ENCODE measurements at places on chromosomes 3 and 15. TPM values are rescaled to one million over a fixed set of nuclear protein-coding genes. Genes with fewer than 3 reads are reported as not detected.

CYP11A1 gene
- 0.21 TPM for total RNA-seq

DNA sequence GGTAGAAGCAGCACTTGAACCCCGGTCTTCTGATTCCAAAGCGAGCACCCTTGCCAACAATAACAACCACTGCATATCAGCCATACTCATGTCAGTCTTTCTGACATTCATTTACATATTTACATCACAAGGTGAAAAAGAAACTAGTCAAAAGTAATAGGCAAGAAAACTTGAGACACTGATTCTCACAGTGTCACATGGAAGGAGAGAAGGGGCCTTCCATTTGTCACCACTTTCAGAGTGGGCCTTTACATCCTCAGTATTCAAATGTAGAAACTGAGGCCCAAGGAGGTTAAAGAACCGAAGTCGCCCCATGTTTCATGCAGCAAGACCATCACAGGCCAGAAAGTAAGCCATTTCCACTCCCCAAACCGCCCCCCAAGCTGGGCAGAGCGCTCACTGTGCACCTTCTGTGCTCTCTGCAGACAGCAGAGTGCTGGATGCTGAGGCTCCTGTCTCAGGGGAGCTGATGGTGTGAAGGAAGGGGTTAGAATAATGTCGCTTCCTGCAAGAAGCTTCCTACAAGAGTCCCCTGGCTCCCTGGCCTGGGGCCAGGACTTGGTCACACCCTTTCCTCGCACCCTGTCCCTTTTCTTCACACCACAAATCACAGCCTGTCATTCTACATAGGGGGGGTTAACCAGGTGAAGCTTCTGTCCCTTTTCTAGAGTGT lies 260.1 kb downstream of the UACA start:
- no peak for DNase-seq

DNA sequence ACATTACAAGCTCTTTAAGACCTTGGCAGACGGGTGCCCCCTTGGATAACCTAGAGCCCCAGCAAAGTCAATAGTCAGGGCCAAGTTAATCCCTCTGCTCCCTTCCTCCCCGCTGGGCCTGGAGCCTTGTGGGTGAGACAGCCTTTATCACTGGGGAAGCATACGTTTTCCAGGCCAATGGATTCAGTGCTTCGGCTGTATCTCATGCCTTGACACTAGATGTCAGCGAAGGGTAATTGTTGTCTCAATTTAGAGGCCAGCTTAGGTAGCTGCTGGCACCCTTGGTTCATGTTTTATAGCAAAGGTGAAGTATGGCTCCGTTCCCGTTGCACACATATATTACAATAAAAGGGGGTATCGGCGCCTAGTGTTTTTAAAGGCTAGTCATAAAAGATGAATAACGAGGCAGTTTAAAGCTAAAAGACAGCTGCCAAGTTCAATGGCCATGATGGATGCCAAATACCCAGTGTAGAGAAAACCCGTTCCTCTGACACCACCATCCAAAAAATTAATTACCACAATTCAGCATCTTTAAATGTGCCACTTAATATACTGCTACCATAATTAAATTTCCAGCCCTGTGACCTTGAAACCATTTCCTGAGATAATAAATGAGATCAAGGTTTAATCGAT lies 52.3 kb upstream of the BNIP2 start:
- DNase-seq = no peak

DNA sequence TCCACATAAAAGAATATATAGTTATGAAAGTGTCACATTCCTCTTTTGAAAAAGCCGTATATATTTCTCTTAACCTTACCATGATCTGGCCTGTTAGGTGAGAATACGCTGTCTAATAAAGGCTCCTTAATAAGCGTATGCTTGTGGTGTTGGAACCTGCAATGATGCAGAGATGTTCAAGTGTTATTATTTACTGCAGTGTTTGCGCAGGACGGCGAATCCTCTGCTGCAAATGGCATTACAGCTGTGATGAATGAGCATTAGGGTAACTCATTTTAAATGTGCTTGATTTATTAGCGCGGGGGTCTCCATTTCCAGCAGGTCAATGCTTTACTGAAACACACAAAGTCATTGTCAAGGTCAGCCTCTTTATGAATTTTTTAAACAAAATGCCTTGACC lies 94.6 kb downstream of the CDIN1 start:
- DNase-seq = no peak

GRCh38 chr3:137012097-137012501 lies 54.3 kb downstream of the IL20RB start:
- DNase-seq = no peak

- no peak for DNase-seq
Measured at GRCh38 chr3:24271228-24271627, 223.4 kb downstream of the THRB start.

GRCh38 chr15:51108933-51109550 lies 14.3 kb upstream of the TNFAIP8L3 start:
- DNase-seq = no peak

SLC15A2 gene
- 3.0 TPM for total RNA-seq

RPUSD3 gene
- total RNA-seq = 53.7 TPM

DNA sequence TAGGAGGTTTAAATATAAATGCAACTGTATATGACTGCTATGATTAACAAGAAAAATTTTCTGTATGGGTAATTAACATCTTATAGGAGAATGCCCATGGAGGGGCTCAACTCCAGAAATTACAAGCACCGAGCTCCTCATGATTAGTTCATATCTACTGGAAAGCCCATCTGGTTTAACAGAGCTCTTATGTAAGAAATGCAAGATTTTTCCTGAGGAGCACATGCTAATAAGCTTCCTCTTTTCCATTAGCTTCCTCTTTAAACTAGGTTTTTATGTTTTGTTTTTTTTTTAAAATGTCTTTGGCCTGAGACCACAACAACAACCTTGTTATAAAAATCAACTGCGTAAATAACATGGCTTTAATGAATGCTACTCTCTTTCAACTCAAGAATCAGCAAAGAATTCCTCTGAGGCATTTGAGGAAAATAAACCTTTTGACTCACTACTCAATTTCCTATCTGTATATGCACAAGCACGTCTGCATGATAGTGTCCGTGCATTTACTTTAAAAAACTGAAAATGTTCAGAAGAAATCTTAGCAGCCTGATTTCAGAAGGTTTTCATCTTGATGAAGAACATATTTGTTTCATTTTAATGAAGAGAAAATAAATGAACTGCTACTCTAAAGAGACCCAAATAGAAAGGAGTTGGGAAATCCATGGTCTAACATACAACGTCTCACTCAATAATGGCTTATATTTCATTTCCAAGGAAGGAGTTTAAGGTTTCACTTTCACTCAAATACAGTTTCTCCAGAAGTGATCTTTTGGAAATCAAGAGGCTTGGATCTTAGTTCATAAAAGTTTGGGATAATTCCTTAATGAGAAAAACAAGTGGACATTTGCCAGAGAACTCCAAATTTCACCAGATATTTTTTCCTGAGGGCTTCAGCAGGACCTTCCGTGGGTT lies 180.8 kb downstream of the KCNAB1 start:
- no peak for DNase-seq

DNA sequence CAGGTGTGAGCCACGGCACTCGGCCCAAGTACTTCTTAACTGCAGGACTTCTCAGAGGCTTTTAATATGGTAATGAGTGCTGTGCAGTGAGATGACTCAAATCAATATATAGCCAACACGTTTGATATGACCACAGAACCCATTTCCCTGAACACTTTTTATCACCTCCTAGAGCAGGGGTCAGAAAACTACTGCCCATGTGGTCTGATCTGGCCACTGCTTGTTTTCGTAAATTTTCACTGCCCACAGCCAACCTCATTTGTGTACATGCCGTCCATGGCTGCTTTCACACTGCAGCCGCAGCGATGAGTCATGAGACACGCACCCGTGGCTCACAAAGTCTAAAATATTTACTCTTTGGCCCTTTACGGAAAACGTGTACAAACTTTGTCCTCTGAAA lies 179.2 kb downstream of the RORA start:
- DNase-seq = no peak

- no peak for DNase-seq
Measured at GRCh38 chr3:33665294-33665693, 52.8 kb downstream of the CLASP2 start.

DNA sequence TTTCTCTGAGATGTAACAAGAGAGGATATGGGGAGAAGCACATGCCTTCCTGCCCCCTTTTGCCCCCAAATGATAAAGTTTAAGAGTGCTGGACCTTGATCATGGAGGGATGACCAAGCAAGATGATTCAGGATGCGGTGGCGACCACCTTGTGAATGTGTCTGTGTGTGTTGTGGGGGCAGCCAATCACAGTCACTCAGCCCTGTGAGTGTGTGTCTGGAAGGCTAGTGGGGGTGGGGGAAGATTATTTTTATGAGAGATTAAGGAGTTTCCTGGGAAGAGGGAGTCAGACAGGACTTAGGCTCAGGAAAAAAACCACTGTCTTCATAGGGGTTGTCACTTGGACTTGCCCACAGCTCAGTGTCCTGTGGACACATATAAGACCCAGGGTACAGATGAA lies 57.8 kb upstream of the KY start:
- DNase-seq = no peak

MGLL gene
- total RNA-seq = 1.7 TPM

CHDH gene
- total RNA-seq = 0.89 TPM

DNA sequence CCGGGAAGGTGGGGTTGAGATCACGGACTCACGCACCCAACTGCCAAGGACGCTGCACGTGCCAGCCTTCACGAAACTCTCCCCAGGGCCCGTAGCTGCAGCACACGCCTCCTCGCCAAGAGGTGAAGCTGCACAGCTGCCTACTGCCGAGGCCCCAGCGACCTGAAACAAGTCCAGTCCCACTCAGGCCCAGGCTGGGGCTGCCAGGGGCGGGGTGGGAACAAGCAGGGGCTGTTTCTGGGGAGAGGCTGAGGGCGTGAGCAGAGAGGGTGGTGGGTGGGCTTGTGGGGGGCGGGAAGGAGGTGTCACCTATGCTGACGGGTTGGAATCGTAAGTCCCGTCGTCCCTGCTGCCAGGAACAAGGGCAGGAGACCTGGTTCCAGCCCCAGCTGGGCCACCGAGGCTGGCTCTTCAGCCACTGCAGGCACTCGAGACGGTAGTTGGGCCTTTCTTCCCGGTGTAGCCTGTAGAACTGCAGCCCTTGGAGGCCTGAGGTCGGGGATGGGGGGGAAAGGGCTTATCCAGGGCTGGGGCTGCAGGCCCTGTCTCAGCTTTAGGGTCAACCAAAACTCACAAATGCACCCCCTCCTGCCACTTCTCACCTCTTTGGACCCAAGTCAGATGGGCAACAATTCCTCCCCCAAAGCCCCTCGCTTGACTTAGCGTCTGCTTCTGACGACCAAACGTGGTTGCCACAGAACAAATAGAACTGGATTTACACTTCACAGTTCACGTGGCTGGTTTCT lies 44.4 kb downstream of the MUC20 start:
- no peak for DNase-seq

- DNase-seq = peak; percentile 50
Measured at GRCh38 chr15:100873029-100873677, 6.5 kb upstream of the ALDH1A3 start.

DNA sequence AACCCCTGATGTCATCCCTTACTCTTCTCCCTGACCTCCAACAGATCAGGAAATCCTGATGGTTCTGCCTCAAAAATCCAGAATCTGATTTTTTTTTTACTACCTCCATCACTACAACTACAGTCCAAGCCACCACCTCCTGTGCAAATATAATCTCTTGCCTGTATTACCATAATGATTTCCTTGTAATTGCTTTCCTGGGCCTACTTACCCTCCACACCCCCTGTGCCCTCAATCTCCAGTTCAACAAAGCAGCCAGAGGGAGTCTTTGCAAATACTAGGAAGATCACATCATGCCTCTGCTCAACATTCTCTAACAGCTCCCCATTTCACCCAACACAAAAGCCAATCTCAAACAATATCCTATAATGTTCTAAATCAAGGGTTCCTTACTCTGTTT lies 159.9 kb downstream of the FMN1 start:
- no peak for DNase-seq

- DNase-seq = peak; percentile 66
Measured at GRCh38 chr3:58167431-58168351, 43.1 kb downstream of the DNASE1L3 start.

DNA sequence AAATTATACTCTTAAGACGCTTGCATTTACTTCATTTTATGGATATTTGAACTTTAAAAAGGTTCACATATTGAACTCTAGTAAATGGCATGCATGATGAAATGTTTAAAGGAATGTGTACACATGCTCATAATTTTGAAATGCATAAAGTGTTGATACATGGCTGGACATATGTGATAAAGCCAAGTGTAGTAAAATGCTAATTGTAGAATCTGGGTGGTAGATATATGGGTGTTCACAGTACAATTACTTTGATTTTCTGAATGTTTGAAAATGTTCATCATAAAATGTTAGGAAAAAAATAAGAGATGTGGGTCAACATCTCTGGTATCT lies 4.2 kb upstream of the EFHB start:
- DNase-seq = no peak

GPR62 gene
- total RNA-seq = 0.10 TPM

KLHL40 gene
- total RNA-seq = not detected

UBR1 gene
- 33.1 TPM for total RNA-seq

KY gene
- not detected for total RNA-seq

- DNase-seq = no peak
Measured at GRCh38 chr3:72820415-72820814, 27.8 kb downstream of the SHQ1 start.

DNA sequence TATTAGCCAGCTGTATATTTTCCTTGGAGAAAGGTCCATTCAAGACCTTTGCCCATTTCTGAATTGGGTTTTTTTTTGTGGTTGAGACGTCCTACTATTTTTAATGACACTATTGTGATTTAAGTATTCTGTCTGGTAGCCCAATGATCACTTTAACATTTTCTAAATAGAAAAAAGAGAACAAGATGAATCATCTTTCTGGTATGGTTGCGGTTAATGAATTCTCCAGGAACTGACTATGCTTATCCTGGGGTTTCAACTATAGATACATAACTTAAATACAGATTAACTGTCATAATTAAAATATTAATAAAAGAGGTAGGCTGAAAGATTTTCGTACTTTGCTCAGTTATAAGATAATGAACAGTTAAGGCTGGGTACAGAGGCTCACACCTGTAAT lies 51.9 kb downstream of the PBRM1 start:
- DNase-seq = no peak

DNA sequence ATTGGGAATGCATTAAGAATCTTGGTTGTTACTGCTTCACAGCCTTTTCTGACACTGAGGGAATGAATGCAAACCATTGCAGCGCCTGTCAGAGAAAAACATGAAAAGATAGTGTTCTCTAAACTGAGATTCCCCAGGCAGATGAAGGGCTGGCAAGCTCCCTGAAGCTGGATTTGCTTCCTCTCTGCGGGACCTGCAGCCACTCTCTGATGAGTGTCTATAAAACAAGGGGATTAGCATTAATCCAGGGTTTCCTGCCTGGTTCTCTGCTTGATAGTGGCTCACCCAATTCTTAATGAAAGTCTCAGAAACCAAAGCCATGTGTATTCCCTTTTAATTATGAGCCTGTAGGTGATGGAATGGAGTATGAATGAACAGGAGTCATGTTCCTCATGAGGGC lies 344.3 kb upstream of the UMPS start:
- DNase-seq = no peak

GRCh38 chr3:136381051-136381450 lies 130.9 kb downstream of the PCCB start:
- no peak for DNase-seq

Data from activated T-cell treated with anti-CD3 and anti-CD28 coated beads, Interleukin-2, amount 50 U/mL, for 72 hours (primary cell).